ENCODE measurements at places on chromosomes 12 and 14.

DNA sequence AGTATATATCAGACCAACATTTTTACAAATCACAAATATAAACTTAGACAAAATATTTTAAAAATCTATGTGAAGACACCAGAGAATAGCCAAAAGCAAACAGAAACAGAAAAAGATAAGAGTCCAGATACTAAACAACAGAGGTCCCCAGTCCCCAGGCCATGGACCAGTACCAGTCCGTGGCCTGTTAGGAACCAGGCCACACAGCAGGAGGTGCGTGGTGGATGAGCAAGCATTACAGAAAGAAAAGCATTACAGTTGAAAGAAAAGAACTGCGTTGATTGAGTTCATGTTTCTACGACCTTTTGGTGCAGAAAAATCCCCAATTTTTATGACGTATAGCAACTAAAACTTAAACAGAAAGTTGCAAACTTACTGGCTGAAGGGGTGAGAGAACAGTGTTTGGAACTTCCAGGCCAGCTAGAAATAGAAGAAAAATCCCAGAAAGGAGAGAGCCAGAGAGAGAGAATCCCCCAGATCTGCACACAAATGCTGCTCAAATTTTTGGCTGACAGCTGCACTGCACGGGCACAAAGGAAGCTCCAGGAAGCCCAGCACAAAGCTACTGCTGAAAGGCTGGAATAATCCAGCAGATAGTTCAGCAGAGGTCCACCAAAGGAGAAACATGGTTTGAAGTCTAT is 159.6 kb upstream of the C14orf180 start:
- DNase-seq = no peak

- DNase-seq = no peak
Measured at GRCh38 chr14:86501611-86502010, 971.7 kb downstream of the FLRT2 start.

DNA sequence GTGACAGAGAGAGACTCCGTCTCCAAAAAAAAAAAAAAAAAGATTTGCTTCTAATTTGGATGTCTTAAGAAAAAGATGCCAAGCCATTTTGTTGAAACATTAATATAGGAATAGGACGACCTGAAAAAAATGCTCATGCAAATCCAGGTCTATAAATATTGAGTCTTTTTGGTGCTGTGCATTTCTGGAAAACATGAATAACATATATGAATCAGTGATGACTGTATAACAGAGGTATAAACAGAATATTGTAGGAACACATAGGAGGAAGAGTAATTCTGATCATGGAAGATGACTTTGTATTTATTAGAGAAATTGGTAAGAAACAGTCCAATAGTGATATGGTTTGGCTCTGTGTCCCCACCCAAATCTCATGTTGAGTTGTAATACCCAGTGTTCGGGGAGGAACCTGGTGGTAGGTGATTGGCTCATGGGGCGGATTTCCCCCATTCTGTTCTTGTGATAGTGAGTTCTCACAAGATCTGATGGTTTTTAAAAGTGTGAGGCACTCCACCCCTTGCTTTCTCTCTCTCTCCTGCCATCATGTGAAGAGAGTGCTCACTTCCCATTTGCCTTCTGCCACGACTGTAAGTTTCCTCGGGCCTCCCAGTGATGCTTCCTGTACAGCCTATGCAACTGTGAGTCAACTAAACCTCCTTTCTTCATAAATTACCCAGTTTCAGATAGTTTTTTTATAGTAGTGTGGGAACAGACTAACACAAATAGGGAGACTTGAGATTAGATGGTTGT is 3.0 kb upstream of the SRSF5 start:
- no peak for DNase-seq

DNA sequence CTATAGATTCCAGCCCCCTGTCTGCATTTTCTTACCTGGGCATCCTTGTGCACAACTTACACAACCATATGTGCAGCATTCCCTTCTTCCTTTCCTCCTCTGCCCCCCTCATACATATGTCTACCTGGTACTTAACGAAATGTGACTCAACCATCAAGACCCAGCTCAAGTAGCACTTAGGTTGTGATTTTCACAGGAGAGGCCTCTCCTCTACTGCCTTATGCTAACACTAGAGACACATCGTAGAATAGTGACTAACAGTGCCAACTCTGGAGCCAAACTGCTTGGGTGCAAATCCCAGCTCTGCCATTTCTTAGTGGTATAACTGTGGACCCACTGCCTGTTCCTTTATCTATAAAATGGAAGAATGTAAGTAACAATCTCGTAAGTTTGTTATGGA is 24.1 kb upstream of the PLEKHA5 start:
- DNase-seq = no peak

DNA sequence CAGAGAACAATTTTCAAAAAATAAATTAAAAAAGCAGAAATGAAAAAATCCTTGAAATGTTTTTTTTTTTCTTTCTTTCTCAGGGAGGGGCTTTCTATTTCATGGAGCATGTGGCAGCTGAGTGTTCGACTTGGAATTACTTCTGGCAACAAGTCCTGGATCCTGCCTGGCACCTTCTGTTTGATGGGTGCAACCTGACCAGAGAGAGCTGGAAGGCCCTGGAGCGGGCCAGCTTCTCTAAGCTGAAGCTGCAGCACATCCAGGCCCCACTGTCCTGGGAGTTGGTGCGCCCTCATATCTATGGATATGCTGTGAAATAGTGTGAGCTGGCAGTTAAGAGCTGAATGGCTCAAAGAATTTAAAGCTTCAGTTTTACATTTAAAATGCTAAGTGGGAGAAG is 22.5 kb upstream of the HIGD1C start:
- DNase-seq = no peak

GRCh38 chr12:127861406-127861805 is 405.6 kb upstream of the TMEM132C start:
- no peak for DNase-seq

GRCh38 chr12:15274561-15274967 is 47.7 kb upstream of the PTPRO start:
- DNase-seq = no peak

GRCh38 chr14:104329793-104330192 is 191.4 kb downstream of the KIF26A start:
- no peak for DNase-seq

DNA sequence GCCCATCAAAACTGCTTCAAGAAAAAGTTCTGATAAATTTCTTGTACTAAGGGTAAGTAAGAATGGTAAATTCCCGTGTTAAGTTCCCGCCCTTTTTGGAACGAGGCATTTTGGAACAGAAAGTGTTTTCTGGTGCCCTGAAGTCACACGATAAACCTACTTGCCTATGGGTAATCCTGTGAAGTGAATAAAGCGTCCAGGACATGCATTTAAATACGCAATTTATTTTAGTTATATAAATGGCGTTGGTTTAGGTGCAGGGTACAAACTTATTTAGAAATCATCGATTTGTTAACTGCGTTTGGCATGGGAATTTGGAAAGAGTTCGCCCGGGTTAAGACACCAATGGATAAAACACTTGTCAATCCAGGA is 715 bp upstream of the RAP1B start:
- DNase-seq = no peak

GRCh38 chr12:100348657-100349454 is 8.0 kb upstream of the SLC17A8 start:
- no peak for DNase-seq

DNA sequence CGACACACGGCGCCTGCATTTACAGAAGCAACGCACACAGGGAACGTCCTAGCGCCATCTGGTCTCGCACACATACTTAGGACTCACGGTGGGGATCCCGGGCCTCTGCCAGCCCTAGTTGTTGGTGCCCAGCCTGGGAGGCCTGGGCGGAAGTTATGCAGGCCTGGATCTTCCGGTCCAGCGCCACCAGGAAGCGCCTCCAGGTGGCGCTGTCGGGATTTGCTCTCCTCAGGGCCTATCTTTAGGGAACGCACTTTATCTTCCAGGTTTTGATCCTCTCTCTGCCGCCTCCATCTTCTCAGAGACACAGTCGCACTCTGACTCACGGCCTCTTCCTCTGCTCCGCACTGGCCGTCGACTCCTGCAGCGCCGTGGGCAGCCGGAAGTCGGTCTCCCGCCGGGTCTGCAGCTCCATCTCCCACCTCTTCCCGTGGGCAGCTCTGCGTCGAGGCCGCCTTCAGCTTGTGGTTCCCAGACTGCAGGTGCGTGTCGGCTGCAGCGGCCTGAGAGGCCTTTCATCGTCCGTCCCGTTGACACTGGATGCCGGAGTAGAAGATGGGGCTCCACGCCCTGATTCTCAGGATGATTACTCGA is 760.4 kb downstream of the TMEM121 start:
- DNase-seq = no peak

DNA sequence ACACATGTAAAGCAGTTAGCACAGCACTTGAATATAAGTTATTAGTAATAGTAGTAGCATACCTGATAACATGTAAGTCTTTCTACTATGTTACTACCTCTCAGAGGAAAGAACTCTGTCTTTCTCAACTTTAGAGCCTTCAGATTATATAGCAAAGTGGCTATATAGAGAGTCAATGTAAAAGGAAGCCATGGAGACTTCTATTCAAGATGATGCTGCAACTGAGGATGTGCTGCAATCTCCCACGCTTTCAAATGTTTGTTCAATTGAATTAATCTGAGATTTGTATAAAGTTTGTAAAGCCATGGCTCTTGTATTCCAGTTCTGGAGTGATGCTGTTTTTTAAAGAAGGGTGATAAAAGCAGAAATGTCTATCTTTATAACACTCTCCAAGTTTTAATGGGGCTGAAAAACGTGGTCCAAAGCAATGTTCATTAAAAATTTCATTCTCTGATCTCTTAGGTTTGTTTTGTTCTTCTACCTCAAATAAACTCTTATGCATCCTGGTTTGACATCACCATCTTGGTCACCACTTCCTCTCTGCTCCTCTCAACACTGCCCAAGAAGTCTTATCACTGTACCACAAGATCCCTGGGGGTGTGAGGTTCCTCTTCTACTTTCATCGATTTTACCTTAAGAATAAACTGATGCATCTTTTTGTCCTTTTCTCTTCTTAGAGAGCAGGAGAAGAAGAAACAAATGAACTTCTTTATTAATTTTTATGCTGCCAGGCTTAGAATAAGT is 40.6 kb downstream of the C12orf42 start:
- DNase-seq = no peak

- no peak for DNase-seq
Measured at GRCh38 chr14:94427016-94427613, 25.5 kb downstream of the SERPINA11 start.

DNA sequence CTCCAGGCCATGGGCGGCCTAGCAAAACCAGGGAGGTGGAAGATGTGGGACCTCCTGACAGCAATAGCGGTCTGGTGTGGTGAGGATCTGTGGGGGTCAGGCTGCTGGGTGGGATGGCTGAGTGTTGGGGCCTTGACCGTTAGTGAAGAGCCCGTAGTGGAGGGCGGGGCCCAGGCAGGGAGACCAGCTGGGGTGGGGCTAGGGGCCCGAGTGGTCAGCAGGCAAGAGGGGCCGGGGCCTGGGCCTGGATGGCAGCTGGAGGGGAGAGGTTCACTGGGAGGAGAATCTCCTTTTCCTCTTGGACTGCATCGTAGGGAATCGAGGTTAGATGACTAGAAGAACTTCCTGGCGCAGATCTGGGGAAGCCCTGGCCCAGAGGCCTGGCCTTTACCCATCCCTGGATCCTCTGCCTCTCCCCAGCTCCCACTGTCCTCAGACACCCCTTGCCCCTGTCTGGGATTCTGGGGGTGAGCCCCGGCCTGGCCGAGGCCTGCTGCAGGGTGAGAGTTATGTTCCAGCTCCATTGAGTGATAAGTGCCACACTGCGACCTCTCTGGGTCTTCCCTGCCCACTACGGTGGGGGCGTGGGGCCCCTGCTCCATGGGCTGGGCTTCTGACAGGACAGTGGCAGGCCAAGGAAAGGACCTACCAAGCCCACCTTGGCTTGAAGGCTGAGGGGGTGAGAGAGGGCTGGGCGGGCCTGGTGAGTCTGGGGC is 47.1 kb downstream of the KRT80 start:
- DNase-seq = no peak

GRCh38 chr12:26467351-26467750 is 272.0 kb downstream of the SSPN start:
- DNase-seq = no peak
